ENCODE measurements at places on chromosomes 11 and 22. TPM values are rescaled to one million over a fixed set of nuclear protein-coding genes. Genes with fewer than 3 reads are reported as not detected.

The OR52H1 gene
- total RNA-seq, result 0.51 TPM

GRCh38 chr11:65293909-65294381, 20.7 kb upstream of the CDC42EP2 start:
- no peak overlapping the region for H3K4me3 ChIP-seq
- H3K27ac ChIP-seq, result peak overlapping the region; percentile 100
- H3K4me1 ChIP-seq, result peaks cover 49% of the 10 kb centered on the region
- DNase-seq, result peak; percentile 84

The MUC6 gene
- total RNA-seq, result not detected

- no peak overlapping the region for H3K4me3 ChIP-seq
- no peak for DNase-seq
- H3K27me3 ChIP-seq, result peaks cover 2% of the 10 kb centered on the region
Measured at GRCh38 chr11:27173545-27173944, 132.9 kb downstream of the BBOX1 start.

DNA sequence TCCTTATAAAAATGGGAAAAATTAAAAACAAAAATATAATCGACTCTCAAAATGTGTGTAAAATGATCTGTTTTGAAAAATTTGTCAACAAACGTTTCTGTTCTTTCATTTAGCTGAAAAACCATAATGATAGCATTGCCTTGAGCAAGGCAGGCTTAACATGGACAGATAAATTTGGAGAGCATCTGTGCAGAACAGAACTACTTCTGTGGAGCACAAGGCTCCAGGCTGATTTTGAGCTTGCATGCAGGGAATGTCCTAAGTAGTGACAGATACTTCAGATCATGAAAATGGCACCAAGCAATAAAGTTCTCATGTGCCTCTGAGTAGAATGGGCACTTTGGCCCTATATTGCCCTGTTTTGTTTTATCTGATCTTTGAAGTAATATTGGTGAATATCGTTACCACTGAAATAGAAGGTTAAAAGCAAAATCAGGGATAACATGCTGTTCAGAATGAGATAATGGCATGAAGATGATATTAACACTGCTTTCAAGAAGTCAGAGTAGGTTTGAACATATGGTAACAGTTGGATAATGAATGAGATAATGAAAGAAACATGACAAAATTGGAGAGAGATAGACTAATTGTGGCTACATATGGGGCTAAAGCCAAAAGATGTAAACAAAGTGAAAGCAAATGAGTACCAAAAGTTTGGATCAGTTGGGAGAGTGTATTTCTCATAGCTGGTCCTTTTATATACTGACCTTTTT, 730.5 kb upstream of the CCDC179 start:
- H3K4me3 ChIP-seq, result no peak overlapping the region
- DNase-seq, result no peak
- H3K4me1 ChIP-seq, result no peaks in the 10 kb centered on the region
- no peak overlapping the region for H3K27ac ChIP-seq
- H3K27me3 ChIP-seq, result no peaks in the 10 kb centered on the region
- H3K36me3 ChIP-seq, result no peaks in the 10 kb centered on the region

All from fibroblast of lung (primary cell).